ENCODE measurements at places on chromosomes 1 and 21. TPM values are rescaled to one million over a fixed set of nuclear protein-coding genes. Genes with fewer than 3 reads are reported as not detected.

DNA sequence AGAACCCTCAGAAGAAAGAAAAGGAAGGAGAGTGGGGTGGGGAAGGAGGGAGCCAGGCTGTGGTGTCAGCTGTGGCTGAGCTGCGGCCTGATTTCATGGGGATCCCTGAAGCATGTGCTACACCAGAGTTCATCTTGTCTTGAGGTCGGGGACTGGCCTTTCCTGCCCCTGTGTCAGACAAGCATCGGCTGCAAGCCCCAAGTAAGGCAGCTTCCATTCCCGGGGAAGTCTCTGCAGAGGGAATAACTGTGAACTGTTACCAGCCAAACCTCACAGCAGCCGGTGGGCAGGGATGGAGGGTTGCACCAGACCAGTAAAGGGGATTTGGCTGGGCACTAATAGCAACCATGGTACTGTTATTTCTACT lies 35.7 kb upstream of the BTG2 start:
- DNase-seq = no peak

DNA sequence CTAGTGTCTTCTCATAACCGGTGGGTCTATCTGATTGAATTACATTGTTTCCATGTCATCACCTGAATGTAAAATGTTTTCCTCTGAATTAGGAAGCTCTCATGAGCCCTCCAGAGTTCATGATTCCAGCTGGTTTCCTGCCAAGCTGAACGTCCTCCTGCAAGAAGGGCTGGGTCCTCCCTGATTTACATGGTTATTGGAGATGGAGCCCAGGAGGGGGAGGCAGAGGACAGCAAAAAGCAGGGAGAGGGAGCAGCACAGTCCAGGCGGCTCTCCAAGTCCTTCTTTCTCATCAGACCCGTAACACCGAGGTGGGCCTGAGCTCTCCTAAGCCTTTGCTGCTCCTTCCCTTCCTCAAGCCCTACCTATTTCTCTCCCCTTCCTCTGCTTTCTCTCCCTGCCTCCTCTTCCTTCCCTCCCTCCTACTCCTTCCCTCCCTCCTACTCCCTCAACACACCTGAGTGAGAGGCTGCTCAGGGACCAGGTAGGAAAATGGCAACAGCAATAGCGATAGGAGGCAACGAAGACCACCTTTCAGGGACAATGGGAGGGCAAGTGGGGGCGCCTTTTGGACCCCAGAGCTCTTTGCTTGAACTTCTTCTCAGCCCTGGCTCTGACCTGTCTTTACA lies 265.9 kb downstream of the PRDM2 start:
- DNase-seq = no peak

DNA sequence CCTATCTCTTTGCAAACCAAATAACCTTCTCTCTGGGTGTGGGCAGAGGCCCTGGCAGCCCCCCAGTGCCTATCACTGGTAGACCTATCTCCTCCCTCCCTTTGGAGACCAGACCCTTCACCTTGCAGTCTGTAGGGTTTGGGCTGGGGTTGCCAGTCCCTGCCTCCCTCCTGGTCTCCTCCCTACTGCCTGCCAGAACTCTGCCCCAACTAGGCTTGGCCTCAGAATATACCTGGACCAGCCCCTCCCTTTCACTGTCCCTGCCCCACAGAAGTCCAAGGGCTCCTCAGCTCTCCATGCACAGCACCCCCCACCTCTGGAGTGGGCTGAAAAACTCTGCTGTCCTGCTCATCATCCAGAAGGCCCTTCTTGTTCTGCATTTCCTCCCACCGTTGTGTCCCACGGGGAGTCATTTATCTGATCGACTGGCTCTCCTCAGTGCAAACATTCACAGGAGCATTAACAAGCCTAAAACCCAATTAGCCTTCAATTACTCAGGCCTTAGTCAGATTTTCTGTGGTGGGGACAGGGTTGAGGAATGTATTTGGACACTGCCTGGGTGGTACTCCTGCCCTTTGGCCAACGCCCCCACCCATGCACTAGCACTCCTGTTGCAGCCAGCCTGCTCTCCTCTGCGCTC lies 27.7 kb upstream of the DMBX1 start:
- no peak for DNase-seq

- DNase-seq = no peak
These were observed 24.8 kb downstream of the FBXO2 start for GRCh38 chr1:11629184-11630016.

- no peak for DNase-seq
These were observed 15.1 kb upstream of the CD58 start for GRCh38 chr1:116585886-116586285.

DNA sequence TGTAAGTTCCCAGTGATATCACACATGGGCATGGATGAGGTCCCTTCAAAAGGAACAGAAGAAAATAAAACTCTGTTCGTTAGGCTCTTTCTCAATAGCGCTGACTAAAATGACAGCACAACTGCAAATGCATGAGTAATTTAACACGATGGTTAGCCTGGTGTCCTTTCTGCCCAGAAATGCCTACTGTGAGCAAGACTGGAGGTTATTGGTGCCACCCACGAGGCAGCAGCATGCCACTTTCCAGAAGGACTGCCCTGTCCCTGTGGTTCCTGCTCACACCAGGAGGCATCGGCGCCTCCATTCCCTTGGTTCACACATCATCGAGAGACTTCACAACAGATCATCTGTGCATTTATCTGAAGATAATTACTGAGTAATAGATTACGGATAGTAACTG lies 26.2 kb downstream of the VPS26C start:
- DNase-seq = no peak

GRCh38 chr1:48251323-48251722 lies 28.8 kb downstream of the SLC5A9 start:
- no peak for DNase-seq

GRCh38 chr1:96973605-96974004 lies 252.0 kb downstream of the PTBP2 start:
- no peak for DNase-seq

GRCh38 chr1:75980972-75981897 lies 49.0 kb upstream of the ASB17 start:
- DNase-seq = no peak

GRCh38 chr21:29209696-29210095 lies 79.3 kb downstream of the MAP3K7CL start:
- DNase-seq = no peak

DNA sequence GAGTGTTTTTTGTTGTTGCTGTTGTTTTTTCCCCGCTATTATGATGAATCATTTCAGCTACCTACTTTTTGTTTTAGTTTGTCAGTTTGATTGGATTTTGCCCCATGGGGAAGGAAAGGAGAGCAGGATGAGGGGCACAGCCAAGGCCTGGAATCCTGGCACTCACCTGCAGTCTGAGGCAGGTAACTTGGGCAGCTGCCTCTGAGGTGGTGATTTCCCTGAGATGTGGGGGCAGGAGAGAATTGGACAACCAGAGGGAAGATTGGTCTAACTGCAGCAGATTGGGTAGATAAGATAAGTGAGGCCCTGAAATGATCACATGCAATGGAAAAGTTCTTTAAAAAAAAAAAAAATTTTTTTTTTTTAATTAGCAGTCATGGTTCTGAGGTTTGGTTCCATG lies 1.5 kb upstream of the LAX1 start:
- no peak for DNase-seq

GRCh38 chr1:73998348-73998959 lies 199.5 kb downstream of the LRRIQ3 start:
- DNase-seq = no peak

- no peak for DNase-seq
These were observed 97.4 kb downstream of the GIPC2 start for GRCh38 chr1:78143152-78143551.

DNA sequence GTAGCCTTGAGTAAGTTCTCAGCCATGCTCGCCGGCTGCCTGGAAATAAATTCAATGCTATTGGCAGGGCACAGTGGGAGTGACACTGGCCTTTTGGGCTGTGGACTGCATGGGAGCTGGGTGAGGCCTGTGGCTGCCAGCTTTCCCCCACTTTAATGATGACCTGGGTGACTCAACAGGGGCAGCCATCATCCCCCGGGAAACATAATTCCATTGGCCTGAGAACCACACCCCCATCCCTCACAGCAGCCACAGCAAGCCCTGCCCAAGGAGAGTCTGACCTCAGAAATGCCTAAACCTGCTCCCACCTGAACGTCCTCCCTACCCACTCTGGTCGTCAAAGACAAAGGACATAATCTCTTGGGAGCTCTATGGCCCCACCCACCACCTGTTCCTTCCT lies 384.0 kb downstream of the LTN1 start:
- no peak for DNase-seq

DNA sequence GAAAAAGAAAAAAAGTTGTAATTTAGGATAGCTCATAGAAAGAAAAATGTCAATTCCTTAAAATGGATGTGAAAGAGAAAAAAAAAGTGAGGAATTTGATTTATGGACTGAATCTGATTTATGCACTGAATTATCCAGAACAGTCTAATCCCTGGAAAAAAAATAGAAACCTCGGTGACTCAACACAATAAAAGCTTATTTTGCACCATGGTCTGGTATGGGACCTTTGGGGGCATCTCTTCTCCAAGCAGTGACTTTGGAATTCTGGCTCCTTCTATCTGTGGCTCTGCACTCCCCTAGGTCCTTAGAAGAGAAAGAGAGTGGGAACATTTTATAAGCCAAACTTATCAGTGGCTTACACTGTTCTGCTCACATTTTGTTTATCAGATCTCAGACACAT lies 471.7 kb upstream of the B3GALT2 start:
- no peak for DNase-seq

- no peak for DNase-seq
These were observed 1.8 kb upstream of the FOXO6 start for GRCh38 chr1:41359211-41360073.

- no peak for DNase-seq
These were observed 38.2 kb downstream of the KANK4 start for GRCh38 chr1:62280960-62281465.

GRCh38 chr1:228836427-228836826 lies 101.1 kb downstream of the RHOU start:
- no peak for DNase-seq

DNA sequence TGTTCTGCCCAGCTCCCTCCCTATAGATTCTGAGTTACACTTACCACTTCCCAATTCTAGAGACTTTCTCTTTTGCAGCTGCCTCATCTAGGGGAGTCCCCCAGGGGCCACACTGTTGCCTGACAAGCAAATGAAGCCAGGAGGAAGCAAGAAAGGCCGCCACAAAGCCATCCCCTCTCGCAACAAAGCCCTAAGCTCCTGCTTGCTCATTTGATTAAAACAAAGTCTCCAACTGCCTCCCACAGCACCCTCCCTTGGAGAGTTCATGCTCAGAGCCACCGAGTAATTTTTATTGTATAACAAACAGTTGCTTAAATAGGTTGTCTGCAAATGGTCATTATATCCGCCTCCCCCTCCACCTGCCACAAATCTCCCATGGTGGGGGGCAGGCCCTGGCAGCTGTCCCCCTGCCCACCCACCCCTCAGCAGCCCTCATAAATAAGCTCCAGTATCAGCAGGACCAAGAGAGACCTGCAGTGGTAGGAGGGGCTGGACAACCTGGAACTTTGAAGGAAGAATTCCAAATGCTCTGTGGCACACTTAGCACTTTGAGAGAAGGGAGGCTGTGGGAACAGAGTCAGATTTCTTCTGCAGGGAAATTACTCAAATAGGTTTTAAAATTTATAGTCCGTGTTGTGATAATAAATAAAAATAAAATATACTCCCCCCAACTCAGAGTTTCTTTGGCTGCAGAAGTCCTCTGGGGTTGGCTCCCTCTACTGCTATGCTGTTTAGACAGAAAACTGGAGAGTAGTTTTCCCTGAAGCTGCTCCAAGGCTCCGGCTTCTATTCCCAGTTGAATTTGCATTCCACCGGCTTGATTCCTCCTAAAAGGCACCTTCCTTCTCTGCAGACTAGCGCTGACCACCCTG lies 237.5 kb downstream of the TTLL7 start:
- no peak for DNase-seq

DNA sequence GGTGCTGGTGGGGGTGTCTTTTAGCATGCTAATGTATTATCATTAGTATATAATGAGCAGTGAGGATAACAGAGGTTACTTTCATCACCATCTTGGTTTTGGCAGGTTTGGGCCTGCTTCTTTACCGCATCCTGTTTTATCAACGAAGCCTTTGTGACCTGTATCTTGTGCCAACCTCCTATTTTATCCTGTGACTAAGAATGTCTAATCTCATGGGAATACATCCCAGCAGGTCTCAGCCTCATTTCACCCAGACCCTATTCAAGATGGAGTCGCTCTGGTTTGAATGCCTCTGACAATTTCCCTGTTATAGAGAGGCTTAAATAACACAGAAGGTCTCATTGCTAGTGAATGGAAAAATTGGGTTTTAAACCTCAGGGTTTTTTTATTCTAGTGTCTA lies 300.8 kb upstream of the PROX1 start:
- no peak for DNase-seq

DNA sequence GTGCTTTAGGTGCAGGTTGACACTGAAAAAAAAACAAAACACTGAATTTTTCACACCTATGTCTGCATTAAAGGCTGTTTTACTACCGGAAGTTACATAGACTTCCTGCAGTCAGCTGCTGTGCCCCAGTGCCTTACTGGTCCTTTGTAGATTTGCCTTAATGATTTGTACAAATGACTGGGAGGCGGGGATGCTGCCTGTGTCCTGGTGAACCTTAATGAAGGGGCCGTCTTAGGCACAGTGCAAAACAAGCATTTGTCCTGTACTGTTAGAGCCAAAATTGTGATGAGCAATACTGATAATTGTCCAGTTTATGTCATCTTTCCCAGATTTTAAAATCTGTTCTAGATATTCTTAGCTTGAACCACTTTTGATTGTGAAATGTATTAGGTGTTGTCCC lies 90.9 kb upstream of the PGD start:
- no peak for DNase-seq

The COL24A1 gene
- 2.2 TPM for polyA plus RNA-seq

The LCE1B gene
- not detected for polyA plus RNA-seq

The NEGR1 gene
- 9.8 TPM for polyA plus RNA-seq

The OR14A16 gene
- not detected for polyA plus RNA-seq

The SLC6A9 gene
- polyA plus RNA-seq = 17.3 TPM

The GPR25 gene
- polyA plus RNA-seq = not detected

The RAP1GAP gene
- 0.14 TPM for polyA plus RNA-seq

The LMX1A gene
- not detected for polyA plus RNA-seq

The RUNX3 gene
- not detected for polyA plus RNA-seq

The HHAT gene
- polyA plus RNA-seq = 5.1 TPM

The DCST2 gene
- 0.19 TPM for polyA plus RNA-seq

The ADAM30 gene
- not detected for polyA plus RNA-seq

The ICOSLG gene
- polyA plus RNA-seq = not detected

The TFF2 gene
- not detected for polyA plus RNA-seq

All from AG04450 (cell line).